Right cardiac atrium (tissue), 5 donors: ENCODE measurements at places on chromosomes 16 and 17. TPM values are rescaled to one million over a fixed set of nuclear protein-coding genes. Genes with fewer than 3 reads are reported as not detected.

CPSF4L gene
- total RNA-seq, result not detected

DNA sequence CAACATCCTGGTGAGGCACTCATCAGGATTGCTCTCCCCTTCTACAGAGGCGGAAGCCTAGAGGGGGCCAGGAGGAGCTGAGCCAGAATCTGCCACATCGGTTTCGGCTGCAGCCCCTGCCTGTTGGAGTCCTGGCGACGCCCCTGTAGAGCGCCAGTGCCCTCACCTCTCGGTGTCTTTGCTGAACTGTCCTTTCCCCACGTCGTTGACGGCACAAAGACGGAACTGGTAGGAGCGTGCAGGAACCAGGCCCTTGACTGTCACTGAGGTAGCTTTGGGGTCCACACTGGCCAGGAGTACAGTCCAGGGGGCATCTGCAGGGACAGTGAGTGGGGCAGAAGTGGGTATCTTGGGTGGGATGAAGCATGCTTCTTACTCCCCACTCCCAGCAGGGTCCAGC is 110.3 kb upstream of the CDC42EP4 start:
- peak; percentile 25 for DNase-seq

- no peak for DNase-seq
These were observed 23.4 kb downstream of the ACSM1 start for GRCh38 chr16:20673882-20674683.

GRCh38 chr16:31696968-31697743 is 169.5 kb downstream of the AHSP start:
- DNase-seq, result no peak

DNA sequence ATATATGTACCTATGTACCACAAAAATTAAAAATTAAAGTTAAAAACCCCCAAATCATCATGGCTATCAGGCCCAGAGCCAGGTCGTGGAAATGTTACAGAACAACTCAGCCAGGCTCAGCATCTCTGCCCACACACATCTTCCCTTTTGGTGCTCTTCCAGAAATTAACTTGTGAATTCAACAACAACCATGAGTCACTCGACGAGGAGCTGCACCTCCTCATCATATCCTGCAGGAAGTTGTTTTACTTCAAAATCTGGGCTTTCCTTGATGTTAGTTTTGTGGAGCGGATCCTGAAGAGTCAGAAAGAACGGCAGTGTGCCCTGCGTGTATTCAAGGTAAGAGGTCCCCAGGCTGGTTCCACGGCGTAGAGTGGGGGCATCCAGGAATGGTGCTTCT is 10.6 kb downstream of the FBXO39 start:
- DNase-seq, result no peak

GRCh38 chr16:88634994-88635670 is 3.2 kb upstream of the IL17C start:
- DNase-seq, result no peak

DNA sequence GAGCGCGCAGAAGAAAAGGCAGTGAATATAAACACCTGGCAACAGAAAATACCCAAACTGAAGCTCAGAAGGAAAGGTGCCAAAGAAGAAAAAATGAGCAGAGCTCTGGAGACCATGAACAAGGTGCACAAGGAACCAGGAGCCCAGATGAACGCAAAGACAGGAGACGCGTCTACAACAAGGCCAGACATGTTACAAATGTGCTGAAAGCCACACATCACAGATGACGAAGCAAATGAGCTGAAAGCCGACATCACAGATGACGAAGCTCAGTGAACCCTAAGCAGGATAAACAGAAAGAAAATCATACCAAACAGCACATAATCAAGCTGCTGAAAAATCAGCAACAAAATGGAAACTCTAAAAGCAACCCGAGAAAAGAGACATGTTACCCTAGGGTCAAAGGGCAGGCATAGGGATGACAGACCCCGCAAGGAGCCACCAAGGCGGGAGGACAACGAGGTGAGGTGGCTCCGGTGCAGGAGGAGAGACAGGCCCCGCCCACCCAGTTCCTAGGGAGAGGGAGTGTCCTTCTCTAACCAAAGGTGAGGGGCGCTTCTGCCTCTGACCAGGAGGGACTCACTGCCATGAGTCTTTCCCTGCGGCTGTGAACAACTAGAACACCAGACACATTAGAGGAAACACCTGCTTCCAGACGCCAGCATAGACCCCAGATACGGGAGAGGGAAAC is 39.1 kb downstream of the CCDC57 start:
- DNase-seq, result no peak

DNA sequence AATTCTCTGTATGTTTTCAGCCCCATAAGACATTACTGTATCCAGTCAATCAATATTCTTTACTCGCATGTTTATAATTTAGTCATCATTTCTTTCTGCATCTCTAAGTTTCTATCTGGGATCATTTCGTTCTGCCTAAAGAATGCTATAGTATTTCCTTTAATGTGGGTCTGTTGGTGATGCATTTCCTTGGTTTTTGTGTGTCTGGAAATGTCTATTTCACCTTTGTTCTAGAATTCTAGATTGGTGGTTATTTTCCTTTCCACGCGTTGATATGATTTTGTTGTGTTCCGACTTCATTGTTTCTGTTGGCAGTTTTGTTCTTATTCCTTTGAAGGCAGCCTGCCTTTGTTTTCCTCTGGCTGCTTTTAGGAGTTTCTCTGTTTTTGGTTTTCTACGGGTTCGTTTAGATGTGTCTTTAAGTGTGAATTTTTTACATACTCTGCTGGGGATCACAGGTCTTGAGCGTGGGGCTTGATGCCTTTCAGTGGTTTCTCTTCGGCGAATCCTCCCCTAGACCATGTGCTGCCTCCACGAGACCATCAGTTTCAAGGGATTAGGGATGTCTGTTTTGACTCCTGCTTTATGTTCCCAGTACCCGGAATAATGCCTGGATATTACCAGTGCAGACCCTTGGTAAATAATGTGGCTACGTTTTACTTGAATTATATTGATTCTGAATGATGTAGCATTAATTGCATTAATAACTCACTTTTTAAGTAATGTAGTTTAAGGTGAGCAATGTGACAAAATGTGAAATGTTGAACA is 23.5 kb downstream of the POLR3E start:
- DNase-seq, result no peak

DNA sequence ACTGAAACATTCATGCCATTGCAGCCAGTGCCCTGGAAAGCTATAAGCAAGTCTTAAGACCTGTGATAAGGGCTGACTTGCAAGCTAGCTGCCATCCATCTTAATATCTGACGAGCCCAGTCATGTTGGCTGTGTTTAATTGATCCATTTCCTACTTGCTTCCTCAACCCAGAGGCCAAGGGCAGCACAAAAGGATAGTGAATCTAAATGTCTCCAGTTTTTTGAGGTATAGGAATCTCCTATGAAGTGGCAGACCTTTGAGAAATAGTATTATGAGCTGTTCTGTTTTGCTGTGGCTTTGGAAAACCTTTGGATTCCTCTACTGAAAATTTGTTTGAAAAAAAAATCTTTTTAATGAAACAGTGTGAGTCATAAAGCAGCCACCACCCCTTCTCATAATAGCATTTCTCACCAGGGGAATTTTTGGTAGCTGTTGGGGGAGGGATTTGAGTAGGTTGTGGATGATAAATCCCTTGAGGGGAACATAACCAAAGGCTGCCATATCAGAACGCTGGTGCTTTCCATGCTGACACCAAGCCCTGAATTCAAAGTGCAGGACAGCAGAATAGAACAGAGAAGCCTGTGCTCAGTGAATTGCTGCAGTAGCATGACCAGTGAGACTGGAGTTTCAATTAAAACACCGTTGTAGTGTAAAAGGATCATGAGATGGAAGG is 12.9 kb downstream of the ZNRF1 start:
- DNase-seq, result no peak
